ENCODE measurements at places on chromosomes 7 and 10.

DNA sequence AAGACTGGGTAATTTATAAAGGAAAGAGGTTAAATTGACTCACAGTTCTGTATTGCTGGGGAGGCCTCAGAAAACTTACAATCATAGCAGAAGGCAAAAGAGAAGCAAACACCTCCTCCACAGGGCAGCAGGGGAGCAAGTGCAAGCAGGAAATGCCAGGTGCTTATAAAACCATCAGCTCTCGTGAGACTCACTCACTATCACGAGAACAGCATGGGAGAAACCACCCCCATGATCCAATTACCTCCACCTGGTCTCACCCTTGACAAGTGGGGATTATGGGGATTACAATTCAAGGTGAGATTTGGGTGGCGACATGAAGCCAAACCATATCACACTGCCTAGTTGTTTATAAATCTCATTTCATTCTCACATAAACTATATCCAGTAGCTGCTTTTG lies 28.0 kb upstream of the CPN1 start:
- DNase-seq: no peak

GRCh38 chr10:34814223-34814912 lies 728 bp downstream of the PARD3 start:
- peak; percentile 85 for DNase-seq

DNA sequence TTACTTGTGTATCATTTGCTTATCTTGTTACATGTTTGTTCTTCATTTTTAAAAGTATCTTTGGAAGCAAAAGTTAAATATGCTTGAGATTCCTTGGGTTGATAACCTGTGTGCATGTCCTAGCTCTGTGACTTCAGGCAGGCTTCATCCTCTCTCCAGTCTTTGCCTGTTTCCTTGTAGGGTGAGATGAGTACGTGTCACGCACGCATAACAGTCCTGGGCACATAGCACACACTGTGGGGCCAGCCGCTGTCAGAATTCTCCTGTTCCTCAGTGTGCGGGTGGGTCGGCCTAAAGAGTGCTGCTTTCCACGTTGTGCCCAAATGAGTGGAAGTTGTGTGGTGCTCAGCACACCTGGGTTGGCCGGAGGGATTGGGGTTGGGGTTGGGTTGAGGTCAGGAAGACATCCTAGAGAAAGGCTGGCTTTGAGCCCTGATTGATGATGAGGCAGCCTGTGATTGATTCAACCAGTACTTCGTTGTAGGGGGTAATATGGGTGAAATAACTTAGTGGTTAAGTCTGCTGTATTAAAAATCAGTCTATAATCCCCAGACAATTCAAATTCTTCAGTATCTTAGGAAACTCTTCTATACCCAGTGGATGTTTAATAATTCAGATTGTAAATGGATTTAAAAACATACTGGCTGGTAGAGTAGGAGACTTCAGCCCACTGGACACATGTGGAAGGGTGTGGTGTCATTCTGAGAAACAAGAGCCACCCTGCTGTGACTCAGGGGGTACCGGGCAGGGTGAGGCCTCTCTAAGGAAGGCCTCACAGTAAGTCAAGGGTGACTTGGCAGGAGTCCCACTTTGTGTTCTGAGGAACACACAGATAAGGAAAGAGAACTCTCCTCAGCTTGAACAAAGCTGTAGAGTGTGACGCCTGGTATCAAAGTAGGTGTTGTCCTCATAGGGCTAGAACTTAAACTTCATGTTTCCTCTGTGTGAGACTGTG lies 54.8 kb downstream of the DAGLB start:
- DNase-seq: peak; percentile 64

DNA sequence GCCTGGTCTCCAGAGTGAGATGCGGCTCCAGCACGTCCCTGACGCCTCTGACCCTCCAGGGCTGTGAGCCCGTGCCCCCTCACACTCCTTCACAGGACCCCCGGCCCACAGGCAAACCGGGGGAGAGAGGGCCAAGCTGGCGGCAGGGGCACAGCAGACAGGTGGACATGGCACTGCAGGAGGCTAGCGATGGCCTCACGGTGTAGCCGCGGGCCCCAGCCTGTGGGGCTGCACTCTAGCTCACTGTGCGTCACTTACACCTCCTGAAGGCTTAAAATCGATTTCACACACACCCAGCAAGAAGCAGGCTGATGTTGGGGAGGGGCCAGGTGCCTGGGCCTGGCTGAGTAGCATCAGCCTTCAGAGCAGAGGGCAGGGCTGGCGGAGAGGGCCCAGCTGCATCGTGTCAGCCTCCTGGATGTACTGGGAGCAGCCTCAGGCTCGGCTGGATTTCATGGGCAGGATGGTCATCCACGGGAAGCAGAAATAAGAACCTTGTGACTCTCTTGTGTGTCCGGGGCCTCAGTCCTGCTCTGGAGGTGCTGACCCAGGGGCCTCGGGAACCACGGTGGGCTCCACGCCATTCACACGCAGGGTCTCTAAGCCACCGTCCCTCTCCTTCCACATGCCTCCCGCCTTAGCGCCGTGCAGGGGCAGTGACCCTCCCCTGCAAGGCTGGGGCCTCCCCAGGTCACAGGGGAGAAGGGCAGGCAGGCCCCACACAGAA lies 19.4 kb upstream of the KNDC1 start:
- no peak for DNase-seq

- no peak for DNase-seq
Observed at GRCh38 chr7:66933469-66933868, 12.4 kb downstream of the TMEM248 start.

GRCh38 chr7:112970771-112971170 lies 115.9 kb downstream of the GPR85 start:
- no peak for DNase-seq

DNA sequence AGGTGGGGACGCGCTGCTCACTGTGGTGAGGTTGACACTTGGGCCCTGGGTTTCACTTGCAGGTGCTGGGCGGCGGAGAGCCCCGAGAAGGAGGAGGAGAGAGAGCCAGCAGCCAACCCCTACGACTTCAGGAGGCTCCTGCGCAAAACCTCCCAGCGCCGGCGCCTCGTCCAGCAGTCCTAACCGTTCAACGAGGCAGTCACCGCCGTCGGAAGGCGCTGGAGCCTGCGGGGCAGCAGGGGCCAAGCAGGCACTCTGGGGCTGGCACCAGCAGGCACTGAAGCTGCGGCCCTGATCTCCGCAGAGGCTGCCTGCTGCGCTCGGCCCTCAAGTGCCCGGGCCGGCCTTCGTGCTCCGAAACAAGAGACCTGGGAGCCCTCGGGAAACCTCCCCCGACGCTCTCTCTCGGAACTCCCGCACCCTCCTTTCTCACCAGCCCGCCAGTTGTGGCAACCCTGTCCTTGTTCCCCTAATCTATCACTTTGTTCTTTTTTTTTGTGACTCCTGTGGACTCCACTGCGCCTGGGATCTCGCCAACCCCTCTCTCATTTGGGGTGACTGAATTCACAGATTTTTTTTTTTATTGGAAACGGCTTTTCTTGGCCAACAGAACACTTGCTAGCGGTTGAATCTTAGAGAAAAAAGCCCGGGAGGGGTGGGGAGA lies 4.7 kb upstream of the GAD2 start:
- no peak for DNase-seq

DNA sequence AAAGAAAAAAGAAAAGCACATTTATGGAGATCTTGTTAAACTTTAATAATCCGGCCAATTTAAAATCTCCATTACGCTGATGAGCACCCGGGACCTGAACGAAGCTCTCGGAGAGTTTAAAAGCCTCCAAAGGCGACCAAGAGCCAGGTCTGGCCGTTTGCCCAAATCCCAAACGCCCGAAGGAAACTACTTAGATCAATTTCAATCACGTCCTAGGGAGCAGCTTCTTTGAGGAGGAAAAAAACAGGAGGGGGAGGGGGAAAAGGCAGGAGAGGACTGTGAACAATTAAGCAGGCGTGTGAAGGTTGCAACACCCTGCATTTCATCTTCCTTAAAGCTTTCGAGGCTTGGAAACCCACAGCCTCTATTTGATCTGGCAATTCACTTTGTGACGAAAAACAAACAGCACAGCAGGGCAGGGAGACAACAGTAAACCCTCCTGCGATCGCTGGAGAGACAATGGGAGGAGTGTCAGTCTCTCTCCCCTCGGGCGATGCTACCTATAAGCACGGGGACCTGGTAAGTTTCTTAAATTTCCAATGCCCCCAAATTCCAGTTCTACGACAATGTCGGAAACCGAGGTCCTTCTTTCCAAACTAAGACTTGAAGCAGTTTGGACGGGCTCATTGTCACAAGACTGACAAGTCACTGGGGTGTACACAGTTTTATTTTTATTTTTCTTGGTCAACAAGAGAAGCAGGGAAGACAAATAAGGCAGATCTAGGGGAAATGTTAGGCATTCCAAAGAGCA lies 1.2 kb downstream of the KLF6 start:
- no peak for DNase-seq

GRCh38 chr7:117992635-117993376 lies 119.6 kb upstream of the CTTNBP2 start:
- DNase-seq: no peak

GRCh38 chr10:34016576-34016975 lies 682.1 kb upstream of the NRP1 start:
- DNase-seq: no peak

- peak; percentile 59 for DNase-seq
Observed at GRCh38 chr7:12895296-12895695, 207.9 kb downstream of the ARL4A start.

GRCh38 chr7:20561908-20562307 lies 53.6 kb upstream of the ABCB5 start:
- DNase-seq: no peak

All from GM03348 (cell line).